ENCODE measurements at places on chromosomes 2 and 18. TPM values are rescaled to one million over a fixed set of nuclear protein-coding genes. Genes with fewer than 3 reads are reported as not detected.

C2orf78 gene
- not detected for total RNA-seq

IL36A gene
- total RNA-seq = not detected

FABP1 gene
- total RNA-seq = not detected

KLHL14 gene
- not detected for total RNA-seq

GPR35 gene
- total RNA-seq = not detected

SPP2 gene
- not detected for total RNA-seq

EFR3B gene
- 0.18 TPM for total RNA-seq

CUL3 gene
- total RNA-seq = 31.6 TPM

C2orf66 gene
- not detected for total RNA-seq

HJURP gene
- total RNA-seq = 6.3 TPM

SIX3 gene
- not detected for total RNA-seq

LRATD1 gene
- 0.49 TPM for total RNA-seq

NAB1 gene
- total RNA-seq = 27.5 TPM

ST8SIA5 gene
- total RNA-seq = not detected

TNFAIP6 gene
- total RNA-seq = 49.1 TPM

SLC16A14 gene
- 0.49 TPM for total RNA-seq

GATA6 gene
- total RNA-seq = 61.4 TPM

AQP12B gene
- total RNA-seq = not detected

GPC1 gene
- 270 TPM for total RNA-seq

SCN3A gene
- not detected for total RNA-seq

CDKL4 gene
- 1.3 TPM for total RNA-seq

ZNF892 gene
- 0.18 TPM for total RNA-seq

Measured in cardiac atrium fibroblast (primary cell).